IPS DF 6.9 (cell line): ENCODE measurements at places on chromosomes 16 and 17.

DNA sequence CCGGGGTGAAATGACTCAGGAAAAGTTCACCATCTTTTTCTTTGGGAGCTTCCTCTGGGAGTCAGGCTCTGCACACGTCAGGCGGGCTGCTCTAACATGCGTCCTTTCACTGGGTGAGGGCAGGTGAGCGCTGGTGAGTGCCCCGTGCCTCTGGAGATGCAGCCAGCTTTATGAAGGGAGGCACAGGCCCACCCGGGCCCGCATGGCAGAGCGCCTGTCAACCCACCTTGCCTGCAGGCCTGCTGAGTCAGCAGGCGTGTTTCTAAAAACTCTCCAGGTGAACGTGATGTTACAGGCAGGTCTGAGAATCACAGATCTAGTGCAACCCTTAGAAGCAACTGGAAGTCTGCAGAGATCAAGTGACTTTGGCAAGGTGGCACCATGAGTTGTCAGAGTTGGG lies 18.4 kb downstream of the MAP1LC3B start:
- no peak for DNase-seq

- DNase-seq, result no peak
These were observed 31.0 kb upstream of the MFSD6L start for GRCh38 chr17:8830141-8830540.

- no peak for DNase-seq
These were observed 90.5 kb downstream of the ADAMTS18 start for GRCh38 chr16:77344341-77344740.

GRCh38 chr16:85195900-85196772 lies 83.9 kb upstream of the CIBAR2 start:
- DNase-seq, result no peak

DNA sequence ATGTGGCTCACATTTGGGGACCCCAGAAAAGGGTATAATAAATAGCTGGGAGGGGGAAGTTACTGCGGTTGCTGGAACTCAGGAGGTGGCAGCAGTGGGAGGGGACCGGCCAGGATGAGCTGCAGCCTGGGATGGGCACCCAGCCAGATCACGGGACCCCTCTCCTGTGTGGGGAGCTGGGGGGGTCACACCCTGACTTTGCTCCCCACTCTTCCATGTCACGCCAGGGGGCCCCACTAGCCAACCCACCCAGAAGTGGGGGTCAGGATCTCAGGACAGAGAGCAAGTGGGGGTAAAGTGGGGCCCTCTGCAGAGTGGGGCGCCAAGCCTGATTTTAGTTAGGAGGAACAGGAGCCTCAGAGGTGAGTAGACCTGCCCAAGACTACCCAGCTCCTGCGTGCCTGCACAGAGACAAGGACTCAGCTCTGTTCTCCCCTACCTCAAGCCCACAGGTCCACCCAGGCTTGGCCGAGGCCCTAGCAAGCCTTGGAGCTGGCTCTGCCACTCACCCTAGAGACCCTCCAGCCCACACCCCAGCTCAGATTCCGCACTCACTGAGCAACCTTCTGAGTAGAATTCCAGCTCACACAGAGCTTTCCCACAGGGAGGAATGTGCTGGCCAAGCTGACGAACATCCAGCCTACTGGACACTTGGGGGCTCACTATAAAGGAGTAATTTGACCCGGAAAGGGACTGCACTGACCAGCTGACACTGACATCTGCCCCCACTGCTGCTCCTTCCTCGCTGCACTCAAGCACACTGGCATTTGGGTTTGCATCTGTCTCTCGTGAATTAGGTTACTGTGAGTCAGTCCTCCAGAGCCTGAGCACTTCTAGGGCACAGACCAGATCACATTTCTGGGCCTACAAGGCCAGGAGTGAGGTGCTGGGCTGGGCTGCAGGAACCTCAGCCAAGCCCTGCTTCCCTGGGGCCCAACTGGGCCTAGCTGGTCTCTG lies 310.1 kb downstream of the C16orf95 start:
- no peak for DNase-seq

- no peak for DNase-seq
These were observed 119.7 kb downstream of the MAP2K6 start for GRCh38 chr17:69534235-69534621.

DNA sequence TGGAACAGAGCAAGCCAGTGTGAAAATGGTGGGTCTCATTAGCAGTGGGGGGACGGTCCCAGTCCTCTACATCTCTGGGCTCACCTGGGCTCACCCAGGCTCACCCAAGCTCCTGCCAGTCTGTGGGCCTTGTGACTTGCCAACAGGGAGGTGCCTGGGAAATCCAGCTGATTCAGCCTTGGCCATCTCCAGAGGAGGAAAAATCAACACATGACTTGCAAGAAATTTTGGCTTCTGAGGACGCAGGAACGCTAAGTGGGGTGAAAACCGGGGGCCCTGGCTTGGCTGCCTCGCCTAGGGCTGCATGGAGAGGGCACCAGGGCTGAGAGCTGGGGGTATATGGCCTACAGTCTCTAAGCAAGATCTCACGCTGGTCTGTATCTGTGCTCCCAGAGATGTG lies 47.7 kb downstream of the VAC14 start:
- no peak for DNase-seq

DNA sequence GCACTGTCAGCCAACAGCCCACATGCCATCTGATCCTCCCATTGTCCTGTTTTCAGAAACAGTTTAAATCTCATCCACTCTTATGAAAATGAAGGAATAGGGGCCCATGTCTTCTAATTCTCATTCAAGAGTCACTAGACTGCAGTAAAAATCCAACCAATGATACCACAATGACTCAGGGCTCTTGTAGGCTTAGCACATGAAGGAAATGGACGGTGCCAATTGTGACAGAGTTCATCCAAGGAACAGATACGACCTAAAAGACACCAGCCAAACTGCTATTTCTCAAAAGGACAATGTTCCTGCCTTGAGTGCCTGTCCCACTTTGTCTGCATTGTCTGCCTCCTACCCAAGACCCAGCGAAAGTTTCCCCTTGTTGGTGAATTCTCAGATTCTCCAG lies 204.8 kb upstream of the COX10 start:
- DNase-seq, result no peak

- no peak for DNase-seq
These were observed 296.4 kb downstream of the MAP2K6 start for GRCh38 chr17:69710926-69711325.

GRCh38 chr16:82031116-82032084 lies 3.7 kb upstream of the HSD17B2 start:
- DNase-seq, result no peak

DNA sequence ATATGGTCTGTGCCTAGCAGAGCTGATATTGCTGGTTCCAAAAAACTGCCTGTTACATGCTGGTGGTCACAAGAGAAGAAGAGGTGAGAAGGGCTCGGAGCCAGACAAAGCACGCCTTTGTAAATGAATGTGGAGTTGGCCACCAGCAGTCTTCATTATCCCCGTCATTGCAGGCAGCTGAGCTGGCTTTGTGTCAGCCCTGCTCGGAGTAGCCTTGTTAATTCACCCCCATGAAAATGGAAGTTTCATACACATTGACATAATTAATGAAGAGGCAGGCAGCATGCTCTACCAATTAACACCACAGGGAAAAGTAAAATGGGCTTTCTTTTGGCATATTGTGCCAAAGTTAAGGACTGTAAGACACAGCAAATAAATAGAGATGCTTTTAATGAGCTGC lies 113.7 kb upstream of the RBFOX1 start:
- DNase-seq, result no peak

- DNase-seq, result no peak
These were observed 42.0 kb downstream of the WNT3 start for GRCh38 chr17:46776298-46777005.

GRCh38 chr17:13362341-13363122 lies 239.2 kb downstream of the HS3ST3A1 start:
- DNase-seq, result no peak

DNA sequence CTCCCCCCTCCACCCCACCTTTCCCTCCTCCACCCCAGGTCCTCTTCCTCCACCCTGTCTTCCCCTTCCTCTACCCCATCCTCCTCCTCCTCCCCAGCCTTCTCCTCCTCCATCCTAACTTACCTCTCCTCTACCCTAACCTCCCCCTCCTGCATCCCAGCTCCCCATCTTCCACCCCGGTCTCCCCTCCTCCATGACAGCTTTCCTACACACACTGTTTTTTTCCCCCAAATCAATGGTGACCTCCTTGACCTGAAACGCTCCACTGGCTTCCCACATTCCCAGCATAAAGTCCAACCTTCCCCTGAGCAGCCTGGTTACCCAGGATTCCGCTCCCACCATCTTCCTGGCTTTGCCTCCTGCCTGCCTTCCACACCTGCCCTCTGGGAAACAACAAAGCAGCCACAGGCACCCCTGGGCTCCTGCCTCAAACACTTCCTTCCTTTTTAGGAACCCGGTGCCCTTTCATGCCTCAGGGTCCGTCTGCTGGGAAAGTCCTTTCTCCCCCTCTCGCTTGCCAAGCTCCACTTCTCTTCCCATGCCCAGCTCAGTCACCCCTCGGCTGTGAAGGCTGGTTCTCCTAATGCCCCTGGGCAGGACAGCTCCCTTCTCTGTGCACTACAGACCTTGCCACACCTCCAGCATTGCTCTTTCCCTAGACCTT lies 2.1 kb downstream of the RGS9 start:
- DNase-seq, result no peak

GRCh38 chr17:72113751-72114150 lies 7.1 kb upstream of the SOX9 start:
- no peak for DNase-seq

- no peak for DNase-seq
These were observed 127.8 kb downstream of the CDH8 start for GRCh38 chr16:61908426-61908825.

DNA sequence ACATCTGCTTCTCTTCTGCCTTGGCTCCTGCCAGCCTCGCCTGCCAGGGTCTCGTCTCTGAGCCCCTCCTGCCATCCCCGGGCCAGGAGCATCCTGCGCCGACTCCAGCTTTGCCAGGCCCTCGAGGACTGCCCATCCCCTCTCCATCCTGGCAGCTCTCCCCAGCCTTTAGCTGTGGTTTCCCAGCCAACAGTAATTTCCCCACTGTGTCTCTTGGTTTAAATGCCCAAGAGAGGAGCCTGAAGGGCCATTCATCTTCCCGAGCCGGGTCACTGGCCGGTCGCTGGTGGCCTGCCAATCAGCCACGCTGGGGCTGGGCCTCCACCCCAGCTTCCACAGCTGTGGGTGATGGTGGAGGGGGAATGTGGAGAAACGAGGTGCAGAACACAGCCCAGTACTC lies 47.8 kb downstream of the MRC2 start:
- DNase-seq, result no peak

GRCh38 chr17:12936501-12936900 lies 81.3 kb downstream of the ELAC2 start:
- no peak for DNase-seq

- no peak for DNase-seq
These were observed 28.8 kb upstream of the RMI2 start for GRCh38 chr16:11316331-11317015.

GRCh38 chr16:17381784-17382183 lies 89.0 kb downstream of the XYLT1 start:
- DNase-seq, result no peak

DNA sequence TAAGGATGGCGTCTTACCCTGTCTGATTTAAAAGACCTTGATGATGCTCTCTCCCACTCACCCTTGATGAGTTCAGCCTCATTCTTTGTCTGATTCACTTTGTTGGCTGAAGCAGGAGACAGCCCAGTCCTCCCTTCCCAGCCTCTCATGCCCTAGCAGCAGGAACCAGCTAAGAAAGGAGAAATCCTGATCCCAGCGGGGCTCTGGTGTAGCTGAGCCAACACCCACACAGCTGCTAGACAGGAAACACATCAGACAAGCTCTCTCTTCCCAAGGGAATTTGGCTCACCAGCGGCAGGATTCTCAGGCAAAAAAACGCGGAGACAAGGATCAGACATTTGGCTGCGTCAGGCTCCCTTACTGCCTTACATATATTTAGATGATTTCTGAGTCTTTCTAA lies 211.5 kb downstream of the CDH11 start:
- DNase-seq, result no peak

DNA sequence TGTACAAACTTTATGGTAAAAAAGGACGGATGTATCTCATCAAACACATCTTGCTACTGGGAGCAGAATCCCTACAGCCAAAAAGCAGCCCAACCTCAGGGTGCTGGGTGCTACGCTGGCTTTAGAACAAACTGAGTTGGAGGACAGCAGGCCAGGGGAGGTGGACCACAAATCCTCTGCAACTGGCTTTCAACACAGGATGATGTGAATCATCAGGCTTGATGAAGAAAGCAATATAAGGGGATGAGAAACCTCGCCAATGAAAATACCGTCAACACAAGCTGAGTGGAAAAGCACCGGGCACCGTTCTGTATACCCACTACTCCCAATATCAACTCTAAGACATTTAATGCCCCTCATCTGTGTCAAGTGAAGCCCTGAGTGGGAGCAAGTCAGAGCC lies 14.3 kb downstream of the HBQ1 start:
- no peak for DNase-seq

GRCh38 chr16:66036184-66036583 lies 330.3 kb upstream of the CDH5 start:
- no peak for DNase-seq

GRCh38 chr17:44345454-44346026 lies 438 bp downstream of the GRN start:
- no peak for DNase-seq

GRCh38 chr16:63447121-63447520 lies 1410.9 kb upstream of the CDH8 start:
- no peak for DNase-seq
